ENCODE measurements at places on chromosomes 3 and 15.

GRCh38 chr15:60086681-60087429, 82.7 kb downstream of the FOXB1 start:
- DNase-seq: no peak

DNA sequence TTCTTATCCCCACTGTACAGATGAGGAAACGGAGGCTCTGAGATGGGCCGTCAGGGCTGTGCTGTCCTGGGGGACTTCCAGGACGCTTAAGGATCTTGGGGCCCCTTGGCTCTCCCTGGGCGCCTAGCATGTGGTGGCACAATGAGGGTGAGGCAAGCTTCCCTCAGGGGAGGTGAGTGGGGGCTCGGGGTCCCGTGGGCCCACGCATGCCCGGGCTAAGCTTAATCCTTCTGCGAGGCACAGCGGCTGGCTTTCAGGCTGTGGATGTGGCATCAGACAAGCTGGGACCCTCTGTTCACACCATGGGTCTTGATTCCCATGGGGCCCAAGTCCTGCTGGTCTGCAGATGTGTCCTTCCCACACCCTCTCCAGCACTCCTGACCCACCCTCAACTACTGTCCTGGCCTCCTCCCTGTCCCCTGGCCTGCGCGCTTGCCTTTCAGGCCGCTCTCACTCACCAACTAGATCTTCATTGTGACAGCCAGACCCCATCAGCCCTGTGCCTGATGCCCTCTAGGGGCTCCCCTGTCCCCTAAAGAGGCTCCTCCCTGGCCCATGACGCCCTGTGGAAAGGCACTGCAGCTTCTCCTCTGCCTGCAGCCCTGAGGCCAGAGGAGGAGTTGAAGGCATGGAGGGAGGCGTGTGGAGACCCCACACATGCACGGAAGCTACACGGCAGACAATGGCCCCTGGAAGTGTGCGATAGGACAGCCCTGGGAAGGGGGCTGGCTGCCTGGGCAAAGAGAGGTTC, 11.3 kb downstream of the DUSP7 start:
- DNase-seq: no peak

DNA sequence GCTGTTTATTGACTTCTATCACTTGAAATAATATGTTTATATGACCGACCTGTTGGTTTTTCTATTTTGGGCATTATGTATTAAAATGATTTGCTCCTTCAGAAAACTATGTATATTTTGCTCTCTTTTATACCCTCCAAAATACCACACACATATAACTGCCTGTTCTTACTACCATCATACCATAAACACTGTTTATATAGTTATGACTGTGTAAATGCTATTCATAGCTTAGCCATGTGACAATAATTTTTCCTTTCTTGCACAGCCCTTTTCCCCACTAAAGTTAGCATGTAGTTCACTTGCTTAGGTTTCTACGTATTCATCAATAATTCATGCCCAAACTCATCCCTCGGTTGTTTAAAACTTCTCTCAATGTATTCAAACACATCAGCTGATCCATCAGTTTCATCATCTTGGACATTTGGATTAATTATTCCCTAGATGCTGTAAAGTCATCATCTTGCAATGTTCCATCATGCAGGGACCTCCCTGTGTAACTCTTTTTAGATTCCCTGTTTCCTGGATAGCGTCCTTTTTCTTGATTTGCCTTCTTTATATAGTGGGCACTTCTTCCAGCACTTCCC, 8.2 kb upstream of the RYK start:
- no peak for DNase-seq

GRCh38 chr3:42043099-42043813, 47.9 kb upstream of the TRAK1 start:
- DNase-seq: peak; percentile 88

DNA sequence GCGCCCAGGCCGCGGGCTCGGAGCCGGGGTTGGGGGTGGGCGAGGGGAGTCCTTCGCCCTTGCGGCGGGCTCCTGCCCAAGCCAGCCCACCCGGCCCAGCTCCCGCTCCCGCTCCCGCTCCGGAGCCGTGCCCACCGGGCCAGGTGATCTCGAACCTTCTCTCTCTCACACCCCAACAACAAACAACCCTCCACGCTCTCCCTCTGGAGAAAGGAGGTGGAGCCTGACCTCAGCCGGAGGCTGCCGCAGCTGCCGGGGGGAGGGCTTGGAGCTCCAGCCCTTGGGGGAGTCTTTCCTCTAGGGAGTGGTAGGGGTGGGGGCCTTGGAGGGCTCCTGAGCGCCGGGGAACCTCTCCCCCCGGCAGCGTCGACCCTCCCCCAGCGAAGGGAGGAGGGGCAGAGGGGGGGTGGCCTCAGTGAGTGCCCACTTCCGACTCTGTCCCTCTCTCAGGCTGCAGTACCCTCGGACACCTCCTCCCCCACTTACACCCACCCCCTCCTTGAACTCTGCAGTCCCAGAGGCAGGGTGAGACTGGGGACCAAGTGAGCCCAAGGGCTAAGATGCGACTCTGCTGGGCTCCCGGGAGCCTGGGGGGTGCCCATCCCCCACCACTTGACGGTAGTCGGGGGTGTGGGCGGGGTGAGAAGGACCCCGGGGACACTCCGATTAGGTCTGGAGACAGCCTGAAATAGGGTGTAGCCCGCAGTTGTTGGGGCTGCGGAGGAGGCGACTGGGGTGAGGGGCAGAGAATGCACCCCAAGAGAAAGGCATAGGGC, 4.4 kb upstream of the BAHD1 start:
- DNase-seq: no peak

DNA sequence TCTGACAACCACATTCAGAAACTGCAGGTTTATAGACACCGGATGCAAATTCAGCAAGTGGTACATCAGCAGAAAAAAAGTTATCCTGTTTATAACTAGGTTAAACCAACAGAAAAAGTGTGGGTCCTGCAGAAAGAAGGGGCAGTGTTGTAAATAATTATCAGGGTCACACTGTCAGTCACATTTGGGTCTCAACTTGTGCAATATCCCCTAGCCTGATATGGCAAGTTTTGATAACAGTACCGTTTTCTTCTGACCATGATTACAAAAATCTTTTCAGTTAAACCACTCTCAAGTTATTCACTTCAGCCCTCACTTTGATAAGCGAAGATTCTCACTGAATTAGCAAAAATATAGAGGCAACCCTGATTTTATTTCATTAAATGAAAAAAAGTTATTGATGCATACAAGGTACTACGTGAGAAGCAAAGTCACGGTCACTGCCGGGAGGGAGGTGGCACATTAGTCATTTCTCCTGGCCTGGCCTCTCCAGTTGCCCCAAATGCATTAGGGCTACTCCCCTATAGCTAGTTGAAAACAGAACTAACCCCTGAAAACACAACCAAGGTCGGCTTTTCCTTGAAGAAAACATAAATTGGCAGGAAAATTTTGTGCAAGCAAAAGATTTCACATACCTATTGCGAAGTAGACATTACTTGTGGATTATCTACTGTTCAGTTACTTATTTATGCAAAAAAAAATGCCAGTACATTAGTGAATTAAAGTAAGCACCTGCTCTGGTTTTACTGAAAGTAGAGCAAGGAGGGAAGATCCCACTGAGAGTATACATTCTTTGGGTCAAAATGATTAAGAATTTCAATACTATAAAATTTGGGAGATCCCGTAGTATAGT, 28.6 kb downstream of the IL5RA start:
- no peak for DNase-seq

DNA sequence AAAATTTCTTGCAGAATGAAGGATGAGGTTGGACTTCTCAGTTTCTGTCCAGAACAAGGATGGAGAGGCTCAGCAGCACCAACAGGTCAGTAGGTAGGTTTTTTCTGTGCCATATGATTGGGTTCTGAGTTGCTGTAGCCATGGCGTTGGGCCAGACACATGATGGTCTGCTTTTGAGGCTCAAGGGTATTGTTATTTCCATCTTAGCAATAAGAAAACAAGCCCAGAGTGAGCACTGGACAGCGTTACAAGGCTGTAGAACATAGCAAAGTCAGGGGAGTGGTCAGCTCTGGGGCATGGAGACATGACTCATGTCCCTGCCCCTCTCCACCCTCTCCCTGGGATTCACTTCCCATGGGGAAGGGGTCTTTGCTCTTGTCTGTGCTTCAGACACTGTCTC, 137.6 kb upstream of the TOPAZ1 start:
- no peak for DNase-seq
